Osteoblast (primary cell): ENCODE measurements at places on chromosomes 3 and 15.

GRCh38 chr3:65400899-65401298 lies 637.8 kb downstream of the MAGI1 start:
- no peak for DNase-seq

DNA sequence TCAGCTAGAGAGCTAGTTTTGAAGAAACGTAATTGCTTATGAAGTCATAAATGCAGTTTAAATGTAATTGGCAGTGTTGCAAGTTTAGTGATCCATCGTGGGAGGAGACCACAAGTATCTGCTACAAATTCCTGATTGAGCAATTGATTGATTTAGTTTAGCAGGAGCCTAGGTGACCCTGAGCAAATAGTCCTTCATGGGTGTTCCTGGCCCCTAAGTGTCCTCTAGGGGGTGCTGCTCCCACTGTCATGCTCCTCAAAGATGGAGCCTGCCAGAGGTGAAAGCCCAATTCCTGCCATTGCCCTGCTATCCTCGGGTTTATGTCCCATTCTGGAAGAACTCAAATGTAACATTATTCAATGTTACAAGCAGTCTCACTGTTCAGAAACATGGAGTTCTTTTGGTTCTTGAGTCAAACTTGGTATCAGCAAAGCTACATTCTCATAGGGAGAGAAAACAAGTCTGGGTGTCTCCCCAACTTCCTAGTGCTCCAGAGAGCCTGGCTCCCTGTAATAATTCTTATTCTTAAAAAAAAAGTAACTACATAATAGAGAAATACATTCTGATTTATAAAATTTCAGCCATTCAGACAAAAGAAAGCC lies 29.8 kb upstream of the SENP5 start:
- DNase-seq = peak; percentile 82

GRCh38 chr15:79644091-79644490 lies 212.0 kb downstream of the MINAR1 start:
- no peak for DNase-seq

GRCh38 chr15:64813075-64813474 lies 12.4 kb downstream of the PIF1 start:
- peak; percentile 48 for DNase-seq

GRCh38 chr3:72820415-72820814 lies 27.8 kb downstream of the SHQ1 start:
- no peak for DNase-seq

DNA sequence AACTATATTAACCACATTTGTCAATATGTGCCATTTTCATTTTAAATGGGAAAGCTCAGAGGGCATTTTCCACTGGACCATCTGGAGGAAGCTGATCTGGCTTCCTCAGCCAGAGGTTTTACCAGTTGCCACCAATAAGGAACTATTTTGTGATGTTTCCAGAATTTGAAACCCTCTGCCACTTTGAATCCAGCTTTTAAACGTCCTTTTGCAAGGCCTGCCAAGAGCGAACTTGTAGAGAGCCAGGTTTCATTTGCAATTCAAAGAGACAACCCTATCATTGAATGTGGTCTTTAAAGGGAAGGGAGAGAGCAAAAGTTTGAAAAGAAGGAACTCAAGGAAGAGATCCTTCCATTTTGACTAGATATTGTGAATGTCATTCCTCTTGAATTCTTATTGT lies 123.3 kb upstream of the CHL1 start:
- DNase-seq = no peak

DNA sequence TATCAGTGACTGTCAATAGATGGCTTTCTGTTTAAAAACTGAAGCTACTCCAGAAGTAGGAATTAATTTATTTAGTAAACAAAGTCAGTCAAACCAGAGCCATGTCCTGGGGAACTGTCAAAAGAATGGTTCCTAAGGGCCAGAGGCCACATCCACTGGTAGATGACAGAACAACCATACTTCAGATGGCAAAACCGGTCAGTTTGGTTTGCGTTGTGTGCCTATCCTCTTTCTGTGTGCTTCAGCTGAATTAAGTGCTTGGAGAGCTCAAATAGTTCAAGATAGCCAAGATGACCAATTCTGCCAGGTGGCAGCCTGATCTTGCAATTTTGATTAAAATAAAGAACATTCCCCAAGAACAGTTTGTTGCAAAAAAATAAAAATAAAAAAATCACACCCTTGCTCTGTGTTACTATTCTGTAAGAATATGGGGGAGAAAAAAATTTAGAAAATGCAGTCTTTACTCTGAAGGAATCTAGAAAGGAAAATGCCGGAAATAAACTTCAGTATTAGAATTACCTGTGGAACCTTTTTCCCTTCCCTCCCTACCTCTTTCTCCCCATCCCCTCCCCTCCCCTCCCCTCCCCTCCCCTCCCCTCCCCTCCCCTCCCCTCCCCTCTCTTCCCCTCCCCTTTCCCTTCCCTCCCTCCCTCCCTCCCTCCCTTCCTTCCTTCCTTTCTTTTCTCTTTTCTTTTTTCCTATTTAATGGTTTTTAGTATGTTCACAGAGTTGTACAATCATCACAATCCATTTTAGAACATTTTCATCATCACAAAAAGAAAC lies 2.5 kb downstream of the MAP3K13 start:
- DNase-seq = no peak

DNA sequence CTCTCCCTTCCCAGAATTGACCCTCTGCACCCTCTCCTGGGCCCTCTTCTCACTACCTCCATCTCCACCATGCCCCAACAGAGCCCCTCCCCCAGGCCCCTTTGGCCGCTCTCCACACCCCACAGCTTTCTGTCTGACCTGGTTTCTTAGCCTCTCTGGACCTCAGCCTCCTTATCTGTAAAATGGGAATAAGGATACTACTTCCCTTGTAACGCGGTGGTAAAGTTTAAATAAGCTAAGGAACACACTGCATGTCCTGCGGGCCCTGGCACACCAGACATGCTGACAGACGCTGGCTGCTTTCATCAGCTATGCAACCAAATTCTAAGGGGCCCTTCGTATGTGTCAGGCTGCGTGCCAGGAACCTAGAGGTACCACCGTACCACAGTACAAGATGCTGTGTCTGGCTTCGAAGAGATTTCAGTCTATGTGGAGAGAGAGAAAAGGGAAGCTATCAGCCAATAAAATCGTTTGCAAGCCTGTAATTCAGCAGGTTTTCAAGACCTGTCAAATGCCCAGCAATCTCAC lies 777 bp upstream of the SLC51A start:
- no peak for DNase-seq

DNA sequence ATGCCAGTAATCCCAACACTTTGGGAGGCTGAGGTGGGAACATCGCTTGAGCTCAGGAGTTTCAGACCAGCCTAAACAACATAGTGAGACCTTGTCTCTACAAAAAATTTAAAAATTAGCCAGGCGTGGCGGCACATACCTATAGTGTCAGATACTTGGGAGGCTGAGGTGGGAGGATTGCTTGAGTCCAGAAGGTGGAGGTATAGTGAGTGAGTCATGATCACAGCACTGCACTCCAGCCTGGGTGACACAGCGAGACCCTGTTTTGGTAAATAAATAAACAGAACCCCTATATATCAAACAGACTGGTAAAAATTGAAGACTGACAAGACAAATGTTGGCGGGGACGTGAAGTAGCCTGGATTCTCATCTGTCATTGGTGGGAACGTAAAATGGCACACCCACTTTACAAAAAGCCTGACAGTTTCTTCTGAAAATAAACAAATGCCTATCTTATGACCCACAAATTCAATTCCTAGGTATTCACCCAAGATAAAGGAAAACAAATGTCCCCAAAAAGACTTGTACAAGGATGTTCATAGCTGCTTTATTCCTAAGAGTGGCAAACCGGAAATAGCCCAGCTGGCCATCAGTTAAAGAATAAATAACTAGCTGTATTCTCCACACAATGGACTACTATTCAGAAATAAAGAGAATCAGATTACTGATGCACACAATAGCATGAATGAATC lies 47.0 kb upstream of the GK5 start:
- no peak for DNase-seq

DNA sequence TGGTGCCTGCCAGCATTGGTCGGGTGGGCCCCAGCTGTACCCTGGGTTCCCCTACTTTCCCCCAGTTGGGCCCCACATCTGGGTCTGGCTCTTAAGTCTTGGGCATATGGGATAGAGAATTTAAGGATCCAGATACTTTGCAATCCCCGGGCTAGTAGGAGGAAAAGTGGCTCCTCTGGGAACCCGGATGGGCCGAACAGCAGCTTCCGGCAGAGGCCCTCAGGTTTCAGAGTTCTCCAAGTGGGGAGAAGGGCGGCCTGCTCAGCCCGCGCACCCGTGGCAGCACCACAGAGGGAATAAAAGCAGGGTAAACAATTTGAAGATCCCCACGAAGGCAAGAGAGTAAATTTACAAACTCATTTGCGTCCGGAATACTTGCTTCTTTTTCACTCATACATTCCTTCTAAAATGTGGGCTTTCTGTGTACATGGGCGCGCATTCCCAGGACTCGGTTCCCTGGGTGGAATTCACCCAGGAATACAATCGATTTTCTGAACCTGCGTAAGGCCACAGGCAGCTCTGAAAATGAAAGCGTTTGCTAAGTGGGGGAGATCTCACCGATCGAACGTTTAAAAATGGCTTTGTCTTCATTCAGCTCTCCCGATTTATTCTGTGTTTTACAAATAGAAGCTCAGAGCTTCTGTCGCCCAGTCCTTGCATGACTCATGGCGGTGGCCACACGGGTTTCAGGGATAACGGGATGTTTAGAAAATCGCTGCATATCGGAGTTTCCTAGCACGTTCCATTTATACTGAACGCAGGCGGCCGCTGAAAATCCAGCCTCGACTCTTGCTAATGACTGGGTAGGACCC lies 74.0 kb upstream of the POLG start:
- DNase-seq = peak; percentile 69

GRCh38 chr3:51340989-51341636 lies 44.0 kb upstream of the MANF start:
- no peak for DNase-seq

GRCh38 chr3:12141350-12141749 lies 17.4 kb downstream of the TIMP4 start:
- no peak for DNase-seq

DNA sequence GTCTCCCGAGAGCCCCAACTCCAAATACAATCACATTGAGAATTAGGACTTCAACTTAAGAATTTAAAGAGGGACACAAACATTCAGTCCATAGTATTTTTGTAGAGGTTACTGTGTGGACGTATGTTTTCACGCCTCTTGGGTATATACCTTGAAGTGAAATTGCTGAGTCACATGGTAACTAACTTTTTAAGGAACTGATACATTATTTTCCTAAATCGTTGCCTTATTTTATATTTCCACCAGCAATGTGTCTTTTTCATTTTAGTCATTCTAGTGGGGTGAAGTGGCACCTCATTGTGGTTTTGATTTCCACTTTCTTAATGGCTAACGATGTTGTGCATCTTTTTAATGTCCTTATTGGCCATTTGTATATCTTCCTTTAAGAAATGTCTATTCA lies 11.8 kb downstream of the PARP15 start:
- DNase-seq = no peak

DNA sequence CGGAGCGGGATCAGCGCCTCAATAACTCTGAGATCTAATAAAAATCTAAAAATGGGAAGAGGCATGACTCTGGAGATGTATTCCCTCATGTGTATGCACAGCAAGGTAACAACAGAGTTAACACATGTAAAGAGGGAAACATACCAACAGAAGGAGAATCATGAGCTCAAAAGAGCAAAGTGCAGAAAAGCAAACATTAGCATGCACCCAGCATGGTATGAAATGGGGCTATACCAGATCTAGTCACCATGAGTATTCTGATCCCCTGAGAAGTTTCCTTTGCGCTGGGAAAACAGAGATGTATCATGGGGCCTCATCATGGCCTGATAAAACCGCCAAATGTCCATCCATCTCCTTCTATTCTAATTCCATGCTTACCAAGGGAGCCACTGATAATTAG lies 129.1 kb downstream of the GLDN start:
- DNase-seq = no peak

DNA sequence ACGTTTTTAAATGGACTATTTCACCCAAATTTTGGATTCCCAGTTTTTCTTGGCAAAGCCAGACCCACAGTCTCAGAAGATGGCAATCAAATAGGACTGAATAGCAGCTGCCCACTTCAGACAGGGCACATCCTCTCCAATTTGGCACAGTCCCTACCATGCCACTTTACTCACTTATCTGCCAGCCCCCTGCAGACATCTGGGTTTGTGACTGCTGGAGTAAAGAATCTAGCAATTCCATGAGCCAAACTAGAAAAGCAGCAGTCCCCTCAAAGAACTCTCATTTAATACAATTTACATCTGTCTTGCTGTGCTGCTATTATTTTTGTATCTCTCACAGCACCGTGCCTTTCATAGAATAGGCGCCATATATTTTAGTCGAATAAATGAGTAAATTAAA lies 16.0 kb upstream of the LRRN1 start:
- DNase-seq = no peak
